ENCODE measurements at places on chromosomes 1 and 21. TPM values are rescaled to one million over a fixed set of nuclear protein-coding genes. Genes with fewer than 3 reads are reported as not detected.

GRCh38 chr1:28887835-28888682 lies 26.3 kb upstream of the EPB41 start:
- DNase-seq = no peak

DNA sequence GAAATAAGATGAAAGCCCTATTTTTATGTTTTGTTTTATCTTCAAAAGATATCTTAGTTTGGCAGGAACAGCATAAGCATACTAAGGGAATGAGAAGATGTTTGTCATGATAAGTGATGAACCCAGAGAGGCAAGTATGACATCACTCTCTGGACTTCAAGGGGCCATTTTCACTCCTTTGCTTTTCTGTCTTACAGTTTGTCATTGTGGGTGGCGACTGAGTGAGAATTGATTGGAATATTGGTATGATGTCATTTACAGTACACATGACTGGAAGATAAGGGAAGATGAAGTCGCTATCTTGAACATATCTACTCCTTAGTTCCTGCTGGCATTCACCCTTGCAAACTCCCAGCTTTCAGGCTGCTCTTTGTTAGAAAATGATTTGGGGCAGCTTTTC lies 258.1 kb upstream of the RAB4A start:
- no peak for DNase-seq

- DNase-seq = no peak
These were observed 16.5 kb upstream of the PIGV start for GRCh38 chr1:26771285-26771642.

GRCh38 chr1:202086579-202087350 lies 36.0 kb upstream of the GPR37L1 start:
- no peak for DNase-seq

GRCh38 chr1:21913258-21913657 lies 23.9 kb downstream of the HSPG2 start:
- DNase-seq = no peak

GRCh38 chr1:18938707-18939070 lies 17.8 kb downstream of the IFFO2 start:
- DNase-seq = peak; percentile 59

DNA sequence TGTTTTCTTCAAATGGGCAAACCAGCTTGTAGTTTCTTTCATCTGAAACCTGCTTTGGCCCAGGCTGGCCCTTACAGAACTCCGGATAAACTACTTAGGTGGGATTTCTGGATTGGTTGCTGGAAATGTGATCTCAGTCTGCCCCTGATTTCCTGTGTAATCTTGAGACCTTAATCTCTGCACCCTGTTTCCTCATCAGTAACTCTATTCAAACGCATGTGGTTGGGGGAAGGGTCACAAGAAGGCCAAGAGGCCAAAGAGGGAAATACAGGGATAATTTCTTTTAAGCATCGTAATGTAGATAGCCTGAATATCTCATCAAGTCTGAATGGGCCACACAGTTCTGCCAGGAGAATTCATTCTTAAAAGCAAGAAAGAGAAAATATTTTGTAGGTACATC lies 483.6 kb downstream of the LTN1 start:
- no peak for DNase-seq

DNA sequence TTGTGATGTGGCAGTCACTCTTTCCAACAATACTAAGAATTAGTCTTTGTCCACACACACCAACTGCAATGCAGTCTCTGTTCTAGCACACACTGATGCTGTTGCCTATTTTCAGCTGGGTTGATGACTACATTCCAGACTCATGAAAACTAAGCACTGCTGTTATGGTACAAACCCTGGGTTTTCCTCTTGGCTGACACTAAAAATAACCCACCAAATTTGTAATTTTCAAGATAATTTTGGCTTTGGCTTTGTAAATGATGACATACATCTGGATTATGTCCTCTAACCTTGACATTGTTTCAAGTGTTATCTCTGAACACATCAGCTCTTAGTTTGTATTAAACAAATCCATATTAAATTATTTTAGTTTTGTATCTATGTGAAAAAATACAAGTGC lies 444.8 kb downstream of the PTPRC start:
- DNase-seq = no peak

DNA sequence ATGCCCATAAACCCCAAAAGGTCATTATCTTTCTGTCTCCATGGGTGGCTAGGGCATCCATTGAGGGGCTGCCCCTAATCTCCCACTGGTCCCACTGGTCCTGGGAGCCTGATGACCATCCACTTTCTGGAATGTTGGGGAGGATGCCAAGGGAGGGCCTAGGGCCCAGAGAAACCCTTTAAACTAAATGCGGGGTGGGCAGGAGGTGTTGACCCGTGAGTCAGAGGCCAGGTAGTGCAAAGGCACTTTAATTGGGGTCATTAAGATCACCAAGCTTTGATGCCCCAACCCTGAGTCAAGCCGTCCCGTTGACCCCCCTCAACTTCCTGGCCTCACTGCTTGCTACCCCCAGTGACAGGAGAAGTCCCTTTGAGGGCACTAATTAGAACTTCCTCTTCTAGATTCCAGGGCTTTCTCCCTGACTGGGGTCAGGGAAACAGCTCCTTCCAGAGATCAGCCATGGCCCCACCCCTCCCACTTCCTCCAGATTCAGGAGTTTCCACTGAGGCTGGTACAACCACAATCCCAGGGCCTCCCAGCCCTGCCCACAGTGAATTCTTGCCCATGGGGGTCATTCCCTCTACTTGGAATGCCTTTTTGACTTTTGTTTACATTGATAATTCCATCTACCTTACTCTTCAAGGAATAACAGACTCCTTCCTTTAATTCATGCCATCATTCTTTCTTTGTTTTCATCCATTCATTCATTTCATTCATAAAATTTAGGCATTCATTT lies 15.5 kb upstream of the SERINC2 start:
- DNase-seq = no peak

GRCh38 chr1:38962113-38962512 lies 20.5 kb upstream of the RHBDL2 start:
- DNase-seq = peak; percentile 67

- no peak for DNase-seq
These were observed 40.7 kb downstream of the VTCN1 start for GRCh38 chr1:117169871-117170596.

GRCh38 chr1:119549719-119550132 lies 42.7 kb downstream of the HSD3B1 start:
- peak; percentile 72 for DNase-seq

DNA sequence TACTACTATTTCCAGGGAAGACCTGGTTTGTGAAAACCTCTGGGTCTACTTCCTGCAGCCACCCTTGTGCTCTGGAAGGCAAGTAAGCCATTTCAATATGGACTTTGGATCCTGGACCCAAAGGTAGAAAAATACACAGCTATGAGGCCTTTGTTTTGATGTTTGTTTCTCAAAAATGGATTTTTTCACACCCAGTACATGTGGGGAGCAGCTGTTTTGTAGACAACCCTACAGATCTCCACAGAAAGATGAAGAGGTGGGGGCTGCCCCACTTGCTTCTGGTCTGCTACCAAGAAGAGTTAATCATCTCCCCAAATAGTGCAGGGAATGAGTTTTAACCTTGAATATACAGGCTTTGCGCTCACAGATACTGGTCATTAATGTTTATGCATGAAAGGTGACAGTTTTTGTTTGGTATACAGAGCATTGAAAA lies 29.2 kb downstream of the ZNF281 start:
- DNase-seq = no peak

- no peak for DNase-seq
These were observed 166.9 kb downstream of the COL11A1 start for GRCh38 chr1:102941366-102941947.

The S100A1 gene
- polyA plus RNA-seq = 16.6 TPM

The SYPL2 gene
- polyA plus RNA-seq = 277 TPM

The TRIM17 gene
- 0.54 TPM for polyA plus RNA-seq

The OR2M3 gene
- polyA plus RNA-seq = not detected
